SK-N-SH (cell line): ENCODE measurements at places on chromosomes 3 and 15.

DNA sequence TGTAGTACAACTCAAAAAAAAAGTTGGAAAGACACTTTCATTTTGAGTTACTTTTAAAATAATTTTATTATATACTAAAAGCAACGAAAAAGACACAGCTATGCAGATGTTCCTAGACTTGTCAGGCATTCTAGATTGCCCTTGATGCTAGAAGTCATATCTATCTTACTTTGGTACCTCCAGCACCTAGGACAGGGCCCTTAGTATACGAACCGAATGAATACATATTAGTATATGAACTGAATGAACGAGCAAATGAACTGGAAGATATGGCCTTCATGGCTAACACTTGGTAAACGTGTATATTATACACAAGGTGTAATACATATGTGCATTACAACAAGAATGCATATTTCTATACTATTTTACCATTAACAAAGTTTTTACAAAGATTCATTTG lies 24.1 kb downstream of the ATP13A5 start:
- H3K36me3 ChIP-seq, result no peaks in the 10 kb centered on the region
- H3K4me3 ChIP-seq, result no peak overlapping the region
- no peak for DNase-seq
- H3K4me1 ChIP-seq, result no peaks in the 10 kb centered on the region
- H3K27ac ChIP-seq, result no peak overlapping the region

- H3K36me3 ChIP-seq, result peaks cover 56% of the 10 kb centered on the region
- H3K4me3 ChIP-seq, result no peak overlapping the region
- no peaks in the 10 kb centered on the region for H3K4me1 ChIP-seq
- H3K27me3 ChIP-seq, result no peaks in the 10 kb centered on the region
- DNase-seq, result no peak
- H3K27ac ChIP-seq, result no peak overlapping the region
Measured at GRCh38 chr3:11810276-11810675, 36.4 kb downstream of the TAMM41 start.

- no peaks in the 10 kb centered on the region; the same call in 1 of the 2 replicates for H3K4me1 ChIP-seq
- H3K4me3 ChIP-seq, result no peak overlapping the region
- DNase-seq, result no peak
- H3K27me3 ChIP-seq, result no peaks in the 10 kb centered on the region
Measured at GRCh38 chr3:194395778-194396538, 3.1 kb downstream of the GP5 start.

DNA sequence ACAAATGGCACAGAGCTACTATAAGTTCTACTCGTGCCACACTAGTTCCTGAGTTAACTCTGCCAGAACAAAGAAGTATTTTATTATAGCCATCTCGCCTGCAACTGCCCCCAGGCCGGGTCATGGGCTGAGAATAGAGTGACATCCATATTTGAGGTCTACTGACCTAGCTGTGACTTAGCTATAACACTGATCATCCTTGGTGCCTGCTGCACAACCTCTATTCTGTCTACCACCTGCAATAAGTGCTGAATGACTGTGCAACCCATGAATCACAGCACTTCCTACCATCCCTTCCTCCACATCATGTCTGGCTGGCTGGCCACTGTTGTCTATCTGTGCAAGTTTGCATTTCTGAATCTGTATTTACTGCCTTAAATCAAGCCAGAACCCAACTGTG lies 506.5 kb upstream of the TBL1XR1 start:
- no peak for DNase-seq
- H3K4me1 ChIP-seq, result no peaks in the 10 kb centered on the region
- H3K27ac ChIP-seq, result no peak overlapping the region
- H3K27me3 ChIP-seq, result no peaks in the 10 kb centered on the region
- no peaks in the 10 kb centered on the region for H3K36me3 ChIP-seq

- no peaks in the 10 kb centered on the region for H3K36me3 ChIP-seq
- DNase-seq, result no peak
- peaks cover 16% of the 10 kb centered on the region; the same call in 1 of the 2 replicates for H3K4me1 ChIP-seq
- H3K27ac ChIP-seq, result peak overlapping the region; percentile 97
- H3K27me3 ChIP-seq, result no peaks in the 10 kb centered on the region
- no peak overlapping the region for H3K4me3 ChIP-seq
Measured at GRCh38 chr3:102006812-102007485, 157.6 kb downstream of the NFKBIZ start.

- H3K27me3 ChIP-seq, result no peaks in the 10 kb centered on the region
- H3K4me3 ChIP-seq, result no peak overlapping the region
- no peak for DNase-seq
- H3K27ac ChIP-seq, result no peak overlapping the region
- H3K4me1 ChIP-seq, result no peaks in the 10 kb centered on the region
- peaks cover 6% of the 10 kb centered on the region for H3K36me3 ChIP-seq
Measured at GRCh38 chr3:113754494-113755159, 7.8 kb downstream of the ATP6V1A start.

DNA sequence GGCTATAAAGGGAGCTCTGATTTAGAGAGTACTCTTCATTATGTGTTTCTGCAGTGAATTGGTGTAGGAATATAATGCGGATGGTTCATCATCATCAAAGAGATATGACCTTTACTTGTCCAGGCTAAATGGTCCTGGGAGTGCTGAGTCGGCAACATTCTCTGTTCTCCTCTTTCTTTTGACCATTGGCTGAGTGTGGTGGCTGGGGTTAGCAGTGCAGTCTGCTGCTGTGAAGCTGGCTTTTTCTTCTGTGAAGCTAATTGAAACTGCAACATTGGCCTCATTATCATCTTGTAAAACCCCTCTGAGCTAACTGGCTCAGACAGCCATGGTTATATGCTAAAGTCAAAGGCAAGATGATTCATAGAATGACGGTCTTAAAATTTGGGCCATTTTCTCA lies 83.8 kb downstream of the THRB start:
- H3K4me3 ChIP-seq, result no peak overlapping the region
- no peaks in the 10 kb centered on the region for H3K4me1 ChIP-seq
- no peaks in the 10 kb centered on the region for H3K36me3 ChIP-seq
- no peaks in the 10 kb centered on the region for H3K27me3 ChIP-seq
- no peak for DNase-seq
